ENCODE measurements at places on chromosomes 5 and 9. TPM values are rescaled to one million over a fixed set of nuclear protein-coding genes. Genes with fewer than 3 reads are reported as not detected.

Gene ZBTB43
- 15.5 TPM for total RNA-seq

- DNase-seq, result no peak
Observed at GRCh38 chr5:173673295-173674101, 57.0 kb upstream of the BOD1 start.

- no peak for DNase-seq
Observed at GRCh38 chr5:131550606-131551005, 84.4 kb downstream of the RAPGEF6 start.

DNA sequence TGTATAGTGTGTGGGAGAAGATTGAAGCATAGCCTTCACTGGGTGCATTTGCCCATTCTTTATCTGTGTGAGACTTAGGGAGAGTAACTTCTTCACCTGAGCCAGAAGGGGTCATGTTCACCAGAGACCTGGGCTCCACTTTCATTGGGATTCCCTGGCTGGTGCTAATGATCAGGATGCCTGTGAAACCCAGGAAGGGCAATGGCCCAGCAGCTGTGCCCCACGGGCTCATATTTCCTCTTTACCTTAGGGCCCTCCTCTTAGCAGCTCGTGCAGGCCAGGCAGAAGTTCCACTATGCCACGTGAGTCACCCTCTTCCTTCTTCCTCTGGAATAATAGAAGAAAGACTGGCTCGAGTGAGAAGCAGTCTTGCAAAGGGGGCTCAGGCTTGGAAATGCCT lies 5.0 kb downstream of the PPARGC1B start:
- no peak for DNase-seq

Measured in left colon (tissue), 2 donors.